Right lung (tissue), 10 donors: ENCODE measurements at places on chromosomes 5 and 9. TPM values are rescaled to one million over a fixed set of nuclear protein-coding genes. Genes with fewer than 3 reads are reported as not detected.

Gene MEIKIN
- not detected for polyA plus RNA-seq

Gene ADCY2
- polyA plus RNA-seq = 7.1 TPM

Gene MRPL41
- polyA plus RNA-seq = 12.0 TPM

Gene SLCO4C1
- polyA plus RNA-seq = 1.9 TPM

Gene PCA3
- polyA plus RNA-seq = 0.42 TPM

Gene FOXD4L5
- not detected for polyA plus RNA-seq

Gene C9orf50
- 0.52 TPM for polyA plus RNA-seq

Gene DBN1
- 171 TPM for polyA plus RNA-seq

Gene SURF1
- polyA plus RNA-seq = 35.0 TPM

Gene PRRT1B
- polyA plus RNA-seq = 7.8 TPM

GRCh38 chr9:77725046-77725694 lies 77.0 kb upstream of the GNA14 start:
- DNase-seq = no peak

- no peak for DNase-seq
Measured at GRCh38 chr5:157115012-157115411, 6.2 kb upstream of the HAVCR2 start.

DNA sequence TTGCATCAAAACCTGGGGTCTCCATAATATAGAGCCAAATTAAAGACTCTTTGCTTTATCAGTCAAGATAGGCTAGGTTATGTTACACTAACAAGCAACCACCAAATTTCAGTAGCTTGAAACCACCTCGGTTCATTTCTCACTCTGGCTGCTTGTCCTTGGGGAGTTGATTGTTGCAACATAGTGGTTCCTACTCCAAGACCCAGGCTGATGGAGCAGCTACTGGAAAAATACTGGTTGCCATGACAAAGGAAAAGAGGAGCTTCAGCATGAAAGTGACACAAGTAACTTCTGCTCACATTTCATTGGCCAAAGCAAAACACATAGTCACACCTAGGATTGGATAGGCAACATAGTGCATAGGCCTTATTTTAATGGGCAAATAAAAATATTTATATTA lies 18.5 kb upstream of the RCL1 start:
- no peak for DNase-seq

DNA sequence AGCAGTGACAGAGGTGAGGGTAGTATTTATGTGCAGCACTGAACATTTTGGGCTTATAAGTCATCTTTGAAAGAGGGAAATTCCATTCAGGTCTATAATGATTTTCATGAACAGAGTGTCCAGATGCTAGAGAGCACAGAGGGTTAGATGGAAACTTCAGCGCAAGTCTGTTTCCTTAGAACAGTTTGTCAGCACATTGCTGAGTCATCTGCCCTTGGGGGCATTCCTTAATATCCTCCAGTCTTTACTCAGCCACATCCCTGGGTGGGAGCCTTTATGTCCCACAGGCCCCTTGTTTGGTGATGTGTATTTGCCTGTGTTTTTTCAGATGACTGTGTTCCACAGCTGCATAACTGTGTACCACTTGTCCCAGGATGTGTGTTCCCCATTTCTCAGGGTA lies 138.5 kb upstream of the S1PR3 start:
- DNase-seq = no peak

GRCh38 chr5:65078331-65078730 lies 309.6 kb downstream of the CWC27 start:
- no peak for DNase-seq

- DNase-seq = no peak
Measured at GRCh38 chr9:114112325-114112724, 13.2 kb upstream of the KIF12 start.

GRCh38 chr5:92917044-92917443 lies 664.0 kb downstream of the NR2F1-AS1 start:
- DNase-seq = no peak

DNA sequence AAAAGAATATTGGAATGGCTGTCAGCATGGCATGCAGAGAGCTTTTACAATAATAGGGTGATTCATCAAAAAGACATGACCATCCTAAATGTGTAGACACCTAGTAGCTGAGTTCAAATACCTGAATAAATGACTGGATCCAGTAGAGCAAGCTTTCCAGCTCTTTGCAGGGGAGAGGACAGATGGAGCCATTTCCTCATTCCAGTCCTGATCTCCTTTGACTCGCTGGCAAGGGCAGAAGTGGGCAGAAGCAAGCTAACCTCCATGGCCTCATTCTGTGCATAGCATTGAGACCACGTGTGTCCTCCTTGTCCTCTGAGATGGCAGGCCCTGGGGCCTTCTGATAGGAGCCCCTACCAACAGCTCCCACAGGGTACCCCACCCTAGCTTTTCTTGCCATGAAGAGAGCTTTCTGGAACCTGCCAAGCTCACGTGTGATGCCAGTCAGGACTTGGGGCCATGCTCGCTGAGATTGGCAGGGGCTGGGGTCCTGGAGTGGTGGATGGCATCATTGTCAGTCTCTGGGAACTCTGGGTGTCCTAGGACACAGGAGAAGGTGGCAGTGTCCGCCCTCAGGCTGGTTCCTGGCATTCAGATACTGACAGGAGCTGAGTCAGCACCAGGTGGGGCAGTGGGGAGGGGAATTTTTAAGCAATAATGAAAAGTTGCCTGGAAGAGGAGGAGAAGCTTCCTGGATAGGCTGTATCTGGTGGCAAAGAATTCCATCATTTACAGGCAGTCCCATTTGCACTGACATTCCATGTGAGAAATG lies 33.6 kb downstream of the WWC1 start:
- DNase-seq = no peak

- no peak for DNase-seq
Measured at GRCh38 chr5:133470841-133471240, 141.5 kb downstream of the FSTL4 start.

DNA sequence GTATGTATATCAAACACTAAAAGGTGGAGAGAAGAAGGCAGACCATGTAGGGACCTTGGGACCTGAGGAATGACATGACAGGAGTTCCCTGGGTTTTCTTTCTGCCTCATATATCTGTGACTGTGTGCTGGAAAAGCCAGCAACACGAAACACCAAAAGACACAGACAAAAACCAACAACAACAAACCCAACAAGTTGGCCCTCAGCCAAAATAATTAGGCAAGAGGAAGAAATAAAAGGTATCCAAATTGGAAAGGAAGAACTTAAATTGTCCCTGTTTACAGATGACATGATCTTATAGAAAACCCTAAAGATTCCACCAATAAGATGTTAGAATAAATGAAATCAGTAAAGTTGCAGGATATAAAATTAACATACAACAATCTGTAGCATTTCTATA lies 21.7 kb downstream of the ABO start:
- no peak for DNase-seq

GRCh38 chr5:111167551-111167950 lies 56.6 kb upstream of the CAMK4 start:
- no peak for DNase-seq

- no peak for DNase-seq
Measured at GRCh38 chr5:150015415-150015814, 14.9 kb downstream of the HMGXB3 start.

GRCh38 chr5:119269061-119269944 lies 86.5 kb upstream of the TNFAIP8 start:
- peak; percentile 40 for DNase-seq

DNA sequence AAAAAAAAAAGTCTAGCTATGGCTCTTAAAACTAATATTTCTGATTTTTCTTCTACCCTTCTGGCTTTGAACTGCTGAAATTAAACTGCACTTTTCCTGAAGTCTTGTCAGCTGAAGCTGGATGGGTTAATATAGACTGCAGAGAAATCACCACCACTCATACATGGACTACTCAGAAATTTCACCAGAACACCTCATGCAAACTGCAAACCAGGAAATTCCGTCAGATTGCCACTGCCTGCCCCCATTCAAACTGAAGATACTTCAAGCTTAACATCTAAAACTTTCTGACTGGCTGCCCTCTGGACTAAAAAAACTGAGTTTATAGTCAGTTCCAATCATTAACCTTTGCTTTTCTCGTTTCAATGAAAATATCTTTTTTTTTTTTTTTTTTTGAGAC lies 11.6 kb upstream of the ANXA2R start:
- DNase-seq = no peak

GRCh38 chr5:33742181-33742580 lies 149.6 kb downstream of the ADAMTS12 start:
- no peak for DNase-seq

DNA sequence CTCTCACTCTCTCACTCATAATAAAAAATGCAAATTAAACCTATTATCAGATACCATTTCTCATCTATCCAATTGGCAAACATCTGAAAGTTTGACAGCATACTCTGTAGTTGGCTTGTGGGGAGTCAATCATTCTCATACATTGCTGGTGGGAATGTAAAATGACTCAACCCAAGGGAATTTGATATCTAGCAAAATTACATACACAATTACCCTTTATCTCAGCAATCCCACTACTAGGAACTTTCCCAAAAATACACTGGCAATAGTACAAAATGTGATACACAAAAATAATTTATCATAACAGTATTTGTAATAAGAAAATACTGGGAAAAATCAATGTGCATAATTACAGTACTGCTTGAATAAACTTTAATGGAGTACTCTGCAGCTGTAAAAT lies 731.3 kb downstream of the DTWD2 start:
- no peak for DNase-seq

GRCh38 chr9:70677055-70677735 lies 262.7 kb upstream of the KLF9 start:
- no peak for DNase-seq

- peak; percentile 75 for DNase-seq
Measured at GRCh38 chr5:157912621-157913325, 53.8 kb upstream of the CLINT1 start.
